ENCODE measurements at places on chromosomes 11 and 22.

DNA sequence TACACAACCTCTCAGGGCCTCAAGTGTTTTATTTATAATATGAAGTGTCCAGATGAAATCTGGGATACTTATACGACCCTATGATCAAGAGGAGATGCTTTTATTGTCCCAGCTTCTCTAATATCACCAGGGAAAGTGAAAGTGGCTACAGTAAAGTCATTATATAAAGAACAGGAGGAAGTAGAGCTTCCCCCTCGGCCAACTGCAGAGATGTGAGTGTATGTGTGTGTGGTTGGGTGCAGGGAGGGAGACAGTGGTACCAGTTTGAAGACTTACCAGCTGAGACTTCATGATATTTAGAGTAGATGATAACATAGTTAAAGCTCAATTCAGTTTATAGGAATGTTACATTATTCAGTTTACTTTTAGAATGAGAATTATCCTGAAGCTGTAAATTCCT lies 373.6 kb upstream of the DDI1 start:
- no peak for DNase-seq

DNA sequence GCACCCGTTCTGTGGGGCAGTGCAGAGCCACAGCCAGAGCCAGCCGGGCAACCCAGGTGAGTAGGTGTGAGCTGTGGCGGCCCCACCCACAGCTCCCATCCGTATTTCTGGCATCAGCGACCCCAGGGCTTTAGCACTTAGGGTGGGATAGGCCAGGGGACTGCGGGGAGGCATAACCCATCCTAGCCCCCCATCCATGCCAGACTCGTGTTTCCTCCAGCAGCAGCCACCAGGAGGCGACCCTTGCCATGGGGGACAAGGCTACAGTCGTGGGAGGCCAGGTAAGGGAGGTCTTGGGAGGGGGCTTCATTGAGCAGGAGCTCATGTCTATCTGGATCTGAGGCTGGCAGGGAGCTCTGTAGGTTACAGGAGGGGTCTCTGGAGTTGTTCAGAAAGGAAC lies 873 bp downstream of the OTOG start:
- DNase-seq, result no peak

DNA sequence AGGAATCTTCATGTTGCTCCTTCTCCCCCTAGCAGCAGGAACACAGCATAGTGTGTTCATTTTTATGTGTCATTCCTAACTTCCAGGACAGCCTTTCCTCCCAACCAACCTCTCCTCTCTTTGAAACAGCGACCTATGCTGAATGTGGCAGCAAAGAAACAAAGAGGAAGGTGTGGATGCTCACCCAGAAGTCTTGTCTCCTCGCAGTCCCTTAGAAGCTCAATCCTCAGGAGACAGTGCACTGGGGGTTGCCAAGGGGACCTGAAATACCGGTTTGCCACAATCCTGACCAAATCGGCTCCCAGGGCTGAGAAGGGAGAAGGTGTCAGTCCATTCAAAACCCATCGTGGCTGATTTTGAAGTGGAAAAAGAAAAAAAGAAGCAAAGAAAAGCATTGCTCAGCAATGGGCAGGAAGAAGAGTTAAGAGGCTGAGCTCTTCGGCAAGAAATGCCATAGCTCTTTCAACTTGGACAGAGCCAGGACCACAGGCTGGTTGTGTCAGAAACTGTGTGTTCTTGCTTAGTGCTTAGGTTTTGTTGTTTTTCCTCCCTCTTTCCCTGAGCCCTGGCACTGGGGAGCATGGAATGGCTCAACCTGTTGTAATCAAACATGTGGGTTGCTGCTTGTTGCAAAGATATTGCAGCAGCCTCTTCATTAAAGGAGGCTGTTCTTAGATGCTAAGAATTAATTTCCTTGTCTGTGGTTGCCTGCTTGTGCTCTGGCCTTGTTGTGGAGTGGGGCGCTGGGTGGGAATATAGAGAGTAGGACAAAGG lies 30.4 kb upstream of the TENM4 start:
- DNase-seq, result no peak

DNA sequence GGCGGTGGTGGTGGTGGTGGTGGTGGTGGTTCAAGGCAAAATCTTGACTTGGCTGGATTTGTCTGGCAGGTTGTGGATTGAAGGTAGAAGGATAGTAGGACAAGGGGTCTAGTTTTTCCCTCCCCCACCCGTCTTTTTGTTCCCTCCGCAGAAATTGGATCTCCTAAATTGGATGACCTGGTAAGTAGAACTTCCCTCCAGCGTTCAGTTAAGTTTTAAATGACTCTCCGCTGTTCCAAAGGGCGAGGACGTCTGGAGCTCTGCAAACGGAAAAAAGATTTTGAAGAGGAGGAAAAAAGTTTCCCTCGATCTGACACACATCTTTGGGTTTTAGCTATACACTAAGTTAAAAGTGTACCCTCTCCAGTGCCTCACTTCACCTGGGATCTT lies 422 bp upstream of the LGR4 start:
- DNase-seq, result no peak

GRCh38 chr11:31757260-31757835 lies 53.8 kb downstream of the PAX6 start:
- DNase-seq, result no peak

GRCh38 chr22:30348404-30348803 lies 8.3 kb downstream of the SF3A1 start:
- DNase-seq, result no peak

DNA sequence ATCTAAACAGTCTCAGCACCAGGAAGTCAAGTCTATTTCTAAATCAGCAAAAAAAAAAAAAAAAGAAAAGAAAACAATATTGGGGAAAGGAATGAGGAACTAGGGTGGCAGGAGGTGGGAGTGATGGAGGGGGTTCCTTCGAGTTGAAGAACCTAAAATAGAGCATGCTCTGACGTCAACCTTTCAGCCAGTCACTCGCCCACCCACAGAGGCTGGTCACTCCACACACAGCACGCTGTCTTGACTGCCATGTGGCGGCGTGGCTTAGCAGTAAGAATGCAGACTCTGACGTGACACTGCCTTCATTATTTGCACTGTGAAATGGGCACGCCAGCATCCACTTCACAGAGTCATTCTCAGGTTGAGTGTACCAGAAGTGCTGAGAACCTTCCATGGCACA lies 48.3 kb downstream of the LARGE1 start:
- DNase-seq, result no peak

- no peak for DNase-seq
Observed at GRCh38 chr11:10918275-10918674, 60.4 kb upstream of the ZBED5 start.

- DNase-seq, result no peak
Observed at GRCh38 chr22:19779685-19780268, 19.2 kb downstream of the TBX1 start.

DNA sequence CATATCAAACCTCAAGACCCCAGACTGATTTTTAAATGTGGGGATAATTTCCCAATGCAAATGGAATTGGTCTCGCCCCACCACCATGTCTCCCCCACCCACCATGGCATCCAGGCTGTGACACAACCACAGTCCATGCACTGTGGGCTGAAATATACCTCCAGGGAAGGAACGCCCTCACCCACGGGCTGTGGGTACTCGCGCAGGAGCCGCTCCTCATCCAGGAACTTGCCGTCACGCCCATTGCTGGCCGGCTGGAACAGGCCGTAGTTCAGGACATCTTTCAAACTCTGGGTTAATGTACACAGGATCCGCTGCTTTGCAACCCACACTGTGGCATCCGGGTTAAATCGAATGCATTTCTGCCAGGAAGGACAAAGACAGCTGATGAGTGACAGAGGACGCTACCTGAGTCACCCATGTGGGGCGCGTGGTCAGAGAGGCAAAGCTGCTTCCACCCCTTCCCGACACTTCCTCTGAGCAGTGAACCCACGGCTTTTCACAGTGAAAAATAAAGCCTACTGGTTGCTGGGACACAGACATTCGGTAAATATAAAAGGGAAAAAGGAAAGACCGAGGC lies 133.6 kb downstream of the SHANK2 start:
- no peak for DNase-seq

DNA sequence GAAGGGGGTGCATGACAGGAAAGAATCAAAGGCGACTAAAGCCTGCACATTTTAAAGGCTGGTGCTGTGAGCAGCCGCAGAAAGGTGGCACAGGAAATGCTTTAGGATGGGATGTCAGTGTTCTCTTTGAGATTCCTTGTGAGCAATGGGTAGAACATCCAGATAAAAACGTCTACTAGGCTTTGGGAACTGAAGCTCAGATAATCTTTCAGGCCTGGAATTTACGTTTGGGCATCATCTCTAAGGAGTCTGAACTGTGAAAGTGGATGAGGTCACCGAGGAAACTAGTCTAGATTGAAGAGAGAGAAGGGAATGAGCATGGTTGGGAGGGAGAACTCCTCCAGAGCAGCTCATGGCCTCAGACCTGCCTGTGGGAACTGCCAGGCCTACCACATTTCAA lies 65.7 kb downstream of the FLI1 start:
- DNase-seq, result no peak

- no peak for DNase-seq
Observed at GRCh38 chr11:131923309-131923708, 552.9 kb downstream of the NTM start.

- DNase-seq, result no peak
Observed at GRCh38 chr11:46686886-46687795, 13.3 kb downstream of the ARHGAP1 start.

- no peak for DNase-seq
Observed at GRCh38 chr11:61980783-61981541, 13.5 kb upstream of the FTH1 start.

DNA sequence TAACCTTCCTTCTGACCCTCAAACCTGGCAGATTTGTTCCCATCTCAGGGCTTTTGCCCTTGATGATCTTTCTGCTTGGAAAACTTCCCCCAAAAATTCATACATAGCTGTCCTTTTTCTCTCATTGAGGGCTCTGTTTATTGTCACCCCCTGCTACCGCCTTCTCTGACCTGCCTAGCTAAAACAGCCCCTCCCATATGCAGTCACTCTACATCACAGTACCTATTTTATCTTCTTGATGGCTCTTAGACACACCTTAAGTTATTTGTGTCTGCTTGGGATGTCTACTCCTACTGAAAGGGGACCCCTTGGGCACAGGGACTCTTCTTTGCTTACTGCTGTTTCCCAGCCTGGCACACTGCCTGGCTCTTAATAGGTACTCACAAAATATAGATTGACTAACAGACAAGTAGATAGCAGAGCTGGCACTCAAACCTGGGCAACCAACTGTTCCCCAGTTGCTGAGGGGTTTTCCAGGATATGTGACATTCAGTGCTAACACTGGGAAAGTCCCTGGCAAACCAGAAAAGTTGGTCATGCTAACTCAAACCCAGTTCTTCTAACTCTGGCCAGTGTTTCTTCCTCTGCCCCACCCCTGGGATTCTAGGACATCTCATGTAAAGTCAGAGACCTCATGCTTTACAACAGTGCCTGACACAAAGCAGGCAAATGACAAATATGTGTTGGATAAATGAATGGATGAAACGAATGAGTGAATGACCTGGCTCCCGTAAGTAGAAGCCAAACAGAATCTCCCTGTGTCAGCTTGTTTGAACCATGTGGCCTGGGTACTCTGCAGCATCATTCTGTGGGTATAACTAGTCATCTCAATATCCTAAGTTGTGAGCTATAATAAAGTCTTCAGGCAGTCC lies 19.8 kb upstream of the FJX1 start:
- DNase-seq, result no peak

DNA sequence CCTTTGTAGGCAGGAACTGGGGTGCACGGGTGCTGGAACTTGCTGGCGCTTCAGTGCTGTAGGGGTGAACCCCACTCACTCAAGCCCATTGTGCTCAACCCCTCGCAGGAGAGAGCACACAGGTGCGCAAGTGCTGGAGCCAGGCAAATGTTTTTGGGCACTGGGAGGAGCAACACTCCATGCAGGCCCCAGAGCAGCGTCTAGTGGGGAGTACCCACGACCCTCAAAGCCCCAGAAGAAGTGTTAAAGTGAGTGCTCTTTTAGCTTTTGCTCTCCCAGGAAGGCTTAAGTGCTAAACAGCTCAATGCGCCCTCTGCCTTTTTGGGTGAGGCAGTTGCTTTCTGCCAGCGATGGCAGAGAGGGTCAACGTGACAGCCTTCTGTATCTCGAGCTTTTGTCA lies 282.2 kb upstream of the ARHGAP42 start:
- DNase-seq, result no peak

GRCh38 chr22:45224988-45225731 lies 15.5 kb downstream of the KIAA0930 start:
- DNase-seq, result no peak

- DNase-seq, result no peak
Observed at GRCh38 chr11:14132312-14132711, 169.8 kb downstream of the SPON1 start.

DNA sequence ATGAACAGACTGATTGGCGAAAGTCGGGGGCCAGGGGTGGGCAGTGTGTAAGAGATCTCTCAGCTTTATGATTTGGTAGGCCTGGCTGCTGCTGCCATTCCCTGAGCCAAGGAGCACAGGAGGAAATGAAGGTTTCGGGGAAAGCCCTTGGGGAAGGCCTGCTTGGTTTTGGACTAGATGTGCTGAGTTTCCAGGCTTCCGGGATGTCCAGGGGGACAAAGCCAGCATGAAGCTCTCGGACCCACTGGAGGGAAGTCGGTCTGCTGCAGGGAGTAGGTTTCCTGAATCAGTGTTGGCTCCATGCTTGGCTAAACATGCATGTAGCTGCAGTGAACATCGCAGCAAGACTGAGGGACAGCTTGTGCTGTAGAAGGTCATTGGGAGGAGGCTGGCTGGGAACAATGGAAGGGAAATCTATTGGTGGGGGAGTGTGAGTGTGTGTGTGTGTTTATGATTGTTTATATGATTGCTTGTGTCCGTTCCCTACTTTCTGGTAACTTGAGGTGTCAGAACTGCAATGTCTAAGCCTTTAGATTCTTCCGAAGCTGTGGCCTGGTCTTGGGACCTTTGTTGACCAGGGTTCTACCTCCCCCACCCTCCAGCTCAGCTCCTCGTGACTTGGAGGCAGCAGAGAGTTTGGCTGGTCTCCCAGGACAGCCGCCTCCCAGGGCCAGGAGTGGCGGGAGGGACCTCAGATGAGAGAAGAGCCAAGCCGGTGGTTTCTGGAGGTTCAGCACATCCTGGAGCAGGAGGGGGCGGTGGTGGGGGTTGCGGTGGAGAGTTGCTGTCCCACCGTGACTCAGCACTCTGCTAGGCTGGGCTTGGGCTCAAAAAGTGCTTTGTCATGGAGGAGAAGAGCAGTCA lies 4.0 kb upstream of the FTH1 start:
- peak; percentile 48 for DNase-seq

DNA sequence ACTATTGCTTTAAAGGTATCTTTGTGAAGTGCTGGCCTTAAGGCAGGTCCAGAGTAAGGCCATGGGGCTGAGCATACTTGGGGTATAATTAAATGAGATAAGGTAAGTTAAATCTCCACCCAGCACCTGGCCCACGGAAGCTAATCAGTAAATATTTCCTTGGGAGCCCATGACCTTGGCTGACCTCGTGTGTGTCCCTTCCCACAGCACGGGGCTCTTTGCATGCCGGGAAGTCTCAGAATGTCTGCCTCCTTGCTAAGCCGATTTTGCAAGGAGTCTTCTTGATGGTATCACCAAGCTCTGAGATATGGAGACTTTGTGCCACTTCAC lies 46.5 kb downstream of the ADM start:
- DNase-seq, result no peak

- no peak for DNase-seq
Observed at GRCh38 chr11:44365616-44366015, 55.7 kb upstream of the ALX4 start.

DNA sequence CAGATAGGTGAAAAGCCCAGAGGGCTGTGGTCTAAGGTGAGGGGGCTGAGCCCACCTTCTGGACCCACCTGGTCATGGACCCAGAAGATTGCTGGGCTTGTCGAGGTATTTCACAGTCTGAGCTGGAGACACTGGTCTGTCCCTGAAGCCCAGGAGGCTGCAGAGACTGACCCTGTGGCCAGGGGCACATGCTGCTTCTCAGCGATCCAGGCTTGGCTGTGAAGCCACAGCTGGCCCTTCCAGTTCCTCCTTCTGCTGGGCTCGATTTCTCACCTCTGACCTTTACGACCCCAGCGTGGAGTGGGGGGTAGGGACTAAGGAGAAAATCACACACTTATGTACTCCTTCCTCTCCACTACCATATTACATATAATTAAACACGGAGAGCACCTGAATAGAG lies 88.5 kb downstream of the NECTIN1 start:
- DNase-seq, result no peak
